ENCODE measurements at places on chromosomes 11 and 22. TPM values are rescaled to one million over a fixed set of nuclear protein-coding genes. Genes with fewer than 3 reads are reported as not detected.

- DNase-seq: no peak
These were observed 102.7 kb upstream of the SEZ6L start for GRCh38 chr22:26066534-26066933.

- no peak for DNase-seq
These were observed 480.4 kb downstream of the SOX6 start for GRCh38 chr11:15875943-15876342.

DNA sequence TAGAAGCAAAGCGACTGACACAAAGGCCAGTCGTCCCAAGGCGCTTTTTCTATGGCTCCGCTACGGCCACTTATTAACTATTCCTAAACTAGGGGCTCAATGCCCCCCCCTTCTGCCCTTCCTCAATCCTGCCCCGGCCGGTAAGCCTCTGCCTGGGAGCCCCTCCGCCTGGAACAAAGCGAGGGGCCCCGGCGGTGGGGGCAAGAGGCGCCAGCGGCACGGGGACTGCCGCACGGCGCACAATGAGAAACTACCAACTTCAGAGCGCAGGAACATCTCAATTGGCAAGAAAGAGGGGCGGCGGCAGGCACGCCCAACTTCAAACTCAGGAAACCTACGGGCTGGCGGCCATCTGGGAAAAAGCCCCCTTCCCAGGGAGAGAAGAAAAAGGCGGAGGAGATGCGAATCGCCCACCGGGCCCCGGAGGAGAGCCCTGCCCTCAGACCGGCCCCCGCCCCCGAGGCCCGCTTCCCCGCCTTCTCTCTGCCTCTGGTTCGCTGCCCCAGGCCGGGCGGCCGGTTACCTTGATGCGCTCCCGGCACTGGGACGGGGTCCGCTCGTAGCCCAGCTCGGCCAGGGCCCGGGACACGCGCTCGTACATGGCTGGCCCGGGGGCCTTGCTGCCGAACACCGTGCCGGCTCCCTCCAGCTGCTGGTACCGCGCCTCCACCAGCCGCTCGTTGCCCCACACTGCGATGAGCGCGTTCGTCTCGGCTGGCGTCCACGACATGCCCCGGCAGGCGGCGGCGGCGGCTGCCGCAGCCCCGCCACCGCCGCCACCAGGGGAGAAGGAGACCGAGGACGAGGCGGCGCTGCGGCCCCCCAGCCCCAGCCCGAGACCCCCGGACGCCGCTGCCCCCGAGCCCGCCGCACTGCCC is 619 bp downstream of the MSANTD2 start:
- peak; percentile 32 for DNase-seq

GRCh38 chr11:11020747-11021149 is 162.9 kb upstream of the ZBED5 start:
- DNase-seq: no peak

- no peak for DNase-seq
These were observed 1091.9 kb upstream of the TENM4 start for GRCh38 chr11:80532633-80533232.

DNA sequence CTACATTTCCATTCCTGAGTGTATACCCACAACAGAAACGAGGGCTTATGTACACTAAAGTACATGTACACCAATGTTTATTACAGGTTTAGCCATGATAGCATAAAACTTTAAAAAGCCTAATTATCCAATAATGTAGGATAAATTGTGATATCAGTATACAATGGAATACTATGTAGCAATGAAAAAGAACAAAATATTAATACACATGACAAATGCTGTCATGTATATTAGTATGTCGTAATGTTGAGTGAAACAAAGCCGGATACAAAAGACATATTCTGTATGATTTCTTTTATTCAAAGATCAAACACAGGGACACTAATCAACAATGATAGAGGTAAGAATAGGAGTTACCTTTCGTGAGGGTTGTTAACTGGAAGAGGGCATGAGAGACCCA is 2.7 kb downstream of the SAA4 start:
- no peak for DNase-seq

DNA sequence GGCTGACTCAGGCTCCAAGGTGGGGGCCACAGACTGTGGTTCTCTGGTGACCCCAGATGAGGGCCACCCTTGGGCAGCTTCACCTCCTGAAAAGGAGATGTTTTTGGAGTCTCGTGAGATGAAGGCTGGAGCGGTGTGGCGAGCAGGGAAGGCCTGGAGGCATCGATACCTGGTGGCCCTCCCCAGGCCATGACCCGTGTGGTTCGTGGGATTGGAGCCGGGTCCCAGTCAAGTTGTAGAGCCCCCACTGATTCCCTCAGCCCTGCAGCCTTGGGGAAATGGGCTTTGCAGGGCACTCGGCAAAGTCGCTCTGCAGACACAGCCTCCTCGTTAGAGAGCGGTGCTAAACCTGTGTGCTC is 1083.4 kb downstream of the BRD1 start:
- DNase-seq: no peak

DNA sequence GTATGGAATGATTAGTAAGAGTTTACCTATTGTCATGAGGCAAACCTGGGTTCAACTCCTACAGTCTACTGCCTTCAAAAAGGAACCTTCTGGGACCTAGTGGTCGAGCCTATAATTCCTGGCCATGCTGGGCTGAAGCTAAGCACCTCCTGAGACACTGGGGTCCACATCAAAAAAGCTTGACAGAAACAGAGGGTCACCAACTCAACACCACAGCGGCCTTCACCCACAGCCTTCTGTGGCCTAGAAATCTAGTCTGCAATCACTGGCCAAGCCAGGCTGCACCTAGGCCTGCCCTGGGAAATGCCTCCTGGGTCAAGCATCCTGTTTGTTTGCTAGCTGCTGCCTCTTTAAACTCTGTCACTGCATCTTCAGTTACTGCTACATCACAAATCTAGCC is 153.9 kb upstream of the C11orf58 start:
- DNase-seq: no peak

DNA sequence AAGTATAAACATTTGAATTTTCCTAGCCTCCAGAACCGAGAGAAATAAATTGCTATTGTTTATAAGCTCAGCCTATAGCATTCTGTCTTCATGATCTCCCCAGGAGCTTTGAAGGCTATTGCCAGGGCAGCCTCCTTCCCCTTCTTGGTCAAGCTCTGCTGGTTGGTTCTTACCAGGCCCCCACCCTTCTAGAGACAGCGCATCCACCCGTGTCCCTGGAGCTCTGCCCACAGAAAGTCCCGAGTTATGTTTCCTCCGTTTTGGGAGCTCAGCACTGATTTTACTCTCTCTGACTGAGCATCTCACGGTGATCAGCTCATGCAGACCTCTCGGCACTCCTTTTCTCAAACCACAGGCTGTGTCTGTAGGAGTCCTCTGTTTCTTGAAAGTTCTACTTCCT is 123.8 kb upstream of the SORL1-AS1 start:
- DNase-seq: no peak

DNA sequence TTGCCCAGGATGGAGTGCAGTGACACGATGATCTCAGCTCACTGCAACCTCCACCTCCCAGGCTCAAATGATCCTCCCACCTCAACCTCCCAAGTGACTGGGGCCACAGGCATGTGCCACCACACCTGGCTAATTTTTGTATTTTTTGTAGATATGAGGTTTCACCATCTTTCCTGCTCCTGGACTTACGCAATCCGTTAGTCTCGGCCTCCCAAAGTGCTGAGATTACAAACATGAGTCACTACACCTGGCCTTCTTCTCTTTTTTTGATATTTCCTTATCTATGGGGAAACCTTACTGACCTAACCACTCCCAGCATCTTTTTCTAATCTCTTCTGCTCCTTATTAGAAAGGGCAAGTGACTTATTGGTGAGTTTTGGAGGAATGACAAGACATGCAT is 121.7 kb upstream of the CHORDC1 start:
- DNase-seq: no peak

- DNase-seq: no peak
These were observed 549.3 kb upstream of the CADM1 start for GRCh38 chr11:116053548-116053919.

GRCh38 chr11:70423523-70424505 is 25.5 kb downstream of the CTTN start:
- DNase-seq: peak; percentile 80

GRCh38 chr11:65389294-65389980 is 3.0 kb downstream of the FRMD8 start:
- no peak for DNase-seq

MICALL1 gene
- 47.9 TPM for total RNA-seq

CREB3L1 gene
- 66.7 TPM for total RNA-seq

BMAL1 gene
- total RNA-seq: 10.4 TPM

All from fibroblast of villous mesenchyme (primary cell).